Spinal cord (tissue), 10 donors: ENCODE measurements at places on chromosomes 2 and 18. TPM values are rescaled to one million over a fixed set of nuclear protein-coding genes. Genes with fewer than 3 reads are reported as not detected.

- no peaks in the 10 kb centered on the region for H3K36me3 ChIP-seq
- H3K27me3 ChIP-seq, result no peaks in the 10 kb centered on the region
- peaks cover 1% of the 10 kb centered on the region for H3K4me1 ChIP-seq
- H3K27ac ChIP-seq, result no peak overlapping the region
These were observed 9.8 kb upstream of the GNLY start for GRCh38 chr2:85684380-85684779.

The SLC9A4 gene
- 0.06 TPM for total RNA-seq

DNA sequence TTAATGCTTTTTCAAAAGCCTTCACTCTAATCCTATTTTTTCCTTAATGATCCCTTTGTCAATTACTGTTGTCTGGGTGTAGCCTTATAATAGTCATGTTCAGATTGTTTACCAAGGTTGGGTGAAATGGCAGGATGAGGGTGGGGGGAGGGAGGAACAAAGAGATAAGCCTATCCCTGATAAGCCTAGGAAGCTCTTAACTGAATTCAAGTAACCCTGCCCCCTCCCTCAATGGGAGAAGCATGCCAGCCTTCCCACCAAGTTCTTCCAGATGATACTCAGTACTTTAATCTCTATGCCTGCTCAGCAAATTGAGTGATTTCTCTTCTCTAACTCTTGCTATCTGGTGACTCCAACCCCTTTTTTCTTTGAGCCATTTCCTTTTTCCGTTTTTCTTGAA lies 180.3 kb upstream of the ETAA1 start:
- no peak for DNase-seq
- no peaks in the 10 kb centered on the region for H3K27me3 ChIP-seq
- no peak overlapping the region for H3K27ac ChIP-seq
- H3K36me3 ChIP-seq, result no peaks in the 10 kb centered on the region
- H3K4me1 ChIP-seq, result no peaks in the 10 kb centered on the region

The ITGA6 gene
- 95.2 TPM for total RNA-seq

DNA sequence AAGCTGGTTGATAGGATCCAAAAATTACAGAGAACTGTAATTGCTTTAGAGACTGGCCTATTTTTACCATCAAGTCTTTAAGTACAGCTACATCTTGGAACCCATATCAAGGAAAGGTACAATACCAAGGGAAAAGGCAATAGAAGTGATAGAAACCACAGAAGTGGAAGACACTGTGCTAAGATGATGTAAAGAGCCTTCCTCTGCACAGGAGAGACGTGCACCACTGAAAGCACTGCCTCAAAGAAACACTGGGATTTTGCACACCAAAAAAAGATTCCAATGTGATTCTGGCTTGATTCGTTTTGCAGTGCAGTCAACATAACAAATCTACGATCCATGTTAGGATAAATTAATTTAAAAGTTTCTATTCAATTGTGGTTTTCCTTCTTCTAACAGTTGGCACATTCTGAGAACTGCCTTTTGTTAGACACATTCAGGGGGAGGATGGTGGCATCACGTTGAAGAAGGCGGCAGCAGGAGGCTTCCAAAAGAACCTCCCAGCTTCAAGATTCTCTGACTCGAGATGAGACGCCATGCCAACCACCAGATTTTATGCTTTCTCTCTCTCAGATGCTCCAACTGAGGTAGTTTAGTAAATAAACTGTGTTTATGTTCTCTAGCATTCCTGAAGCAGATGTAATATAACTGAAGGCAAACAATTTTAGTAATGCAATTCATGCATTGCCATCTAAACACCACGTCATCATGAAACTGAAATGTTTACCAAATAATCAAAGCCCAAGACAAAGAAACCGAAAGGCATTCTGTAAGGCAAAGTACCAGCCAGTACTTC lies 102.9 kb downstream of the BCL2 start:
- H3K4me3 ChIP-seq, result no peak overlapping the region
- H3K4me1 ChIP-seq, result no peaks in the 10 kb centered on the region
- H3K27me3 ChIP-seq, result no peaks in the 10 kb centered on the region
- H3K36me3 ChIP-seq, result no peaks in the 10 kb centered on the region
- DNase-seq, result no peak

The BOK gene
- 15.5 TPM for total RNA-seq

The PASK gene
- total RNA-seq, result 8.6 TPM

The SP5 gene
- 5.5 TPM for total RNA-seq

DNA sequence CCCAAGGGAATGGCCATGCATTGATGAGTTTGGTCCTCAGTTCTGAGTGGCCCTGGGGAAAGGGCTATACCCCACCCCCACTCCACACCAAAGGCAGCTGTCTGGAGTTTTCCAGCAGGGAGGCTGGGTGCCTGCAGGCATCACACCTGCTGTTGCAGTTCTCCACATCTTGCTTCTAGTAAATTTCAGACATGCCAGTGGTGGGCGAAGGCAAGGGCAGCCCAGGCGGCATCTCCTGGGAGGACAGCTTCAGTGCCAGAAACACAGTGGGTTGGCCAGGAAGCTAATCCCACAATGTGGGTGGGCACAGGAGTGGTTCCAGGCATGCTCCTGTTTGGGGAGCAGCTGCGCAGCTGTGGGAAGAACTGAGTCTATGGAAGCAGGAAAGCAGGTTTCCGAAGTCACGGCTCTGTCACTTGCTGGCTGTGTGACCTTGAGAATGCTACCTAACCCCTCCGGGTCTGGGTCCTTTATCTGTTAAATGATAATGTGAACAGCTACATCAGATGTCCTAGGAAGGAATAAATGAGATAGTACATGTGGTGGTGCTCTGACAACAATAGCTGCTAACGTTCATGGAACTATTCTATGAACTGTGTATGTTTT lies 84.6 kb upstream of the SPTBN1 start:
- peaks cover 10% of the 10 kb centered on the region for H3K4me1 ChIP-seq
- no peaks in the 10 kb centered on the region for H3K36me3 ChIP-seq
- H3K27ac ChIP-seq, result peak overlapping the region; percentile 74
- H3K4me3 ChIP-seq, result no peak overlapping the region
- no peaks in the 10 kb centered on the region for H3K27me3 ChIP-seq

GRCh38 chr2:122883849-122884248 lies 1128.4 kb downstream of the TSN start:
- H3K27me3 ChIP-seq, result no peaks in the 10 kb centered on the region
- no peak for DNase-seq
- no peaks in the 10 kb centered on the region for H3K36me3 ChIP-seq
- no peak overlapping the region for H3K27ac ChIP-seq

DNA sequence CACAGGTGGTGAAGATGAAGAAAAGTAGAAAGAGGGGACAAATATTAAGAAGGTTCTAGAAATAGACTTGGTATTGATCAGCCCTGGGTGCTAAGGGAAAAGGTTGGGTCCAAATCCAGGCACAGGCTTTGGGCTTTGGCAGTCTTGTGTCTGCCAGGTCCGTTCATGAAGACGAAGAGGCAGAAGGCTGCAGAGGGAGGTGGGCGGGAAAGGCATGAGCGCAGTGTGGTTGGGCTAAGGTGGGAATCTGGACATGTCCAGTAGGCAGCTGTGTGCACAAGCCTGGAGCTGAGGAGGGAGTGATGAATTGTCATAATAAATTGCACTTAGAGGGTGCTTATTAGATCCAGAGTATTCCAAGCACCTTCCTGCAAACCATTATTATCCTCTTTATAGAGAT lies 105.7 kb upstream of the TEX51 start:
- H3K27ac ChIP-seq, result no peak overlapping the region
- H3K27me3 ChIP-seq, result no peaks in the 10 kb centered on the region
- H3K4me1 ChIP-seq, result peaks cover 6% of the 10 kb centered on the region
- no peaks in the 10 kb centered on the region for H3K36me3 ChIP-seq
- DNase-seq, result no peak

DNA sequence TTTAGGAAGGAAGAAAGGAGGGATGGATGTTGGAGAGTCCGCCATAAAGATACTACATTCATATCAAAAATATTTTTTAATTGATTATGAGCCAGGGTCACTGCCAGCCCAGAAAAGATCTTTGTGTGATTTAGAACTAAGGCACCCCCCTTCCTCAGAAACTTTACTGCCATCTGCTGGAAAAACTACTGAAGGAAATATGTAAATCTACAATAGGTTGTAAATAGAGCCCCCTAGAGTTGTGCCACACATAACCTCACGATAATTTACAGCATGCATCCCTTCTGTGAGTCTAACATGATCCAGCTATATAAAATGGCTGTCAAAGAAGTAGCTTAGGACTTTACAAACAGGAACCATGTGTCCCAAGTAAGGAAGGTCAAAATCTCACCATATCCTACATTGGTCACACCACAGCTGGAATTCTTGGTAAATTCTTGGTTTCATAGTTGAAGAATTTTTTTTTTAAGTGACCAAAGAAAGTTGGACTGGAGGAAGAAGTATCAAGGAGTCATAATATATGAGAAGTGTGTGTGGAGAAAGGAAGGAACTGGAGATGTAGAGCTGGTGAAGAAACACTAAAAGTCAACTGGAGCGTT lies 152.5 kb downstream of the CYP26B1 start:
- no peak overlapping the region for H3K27ac ChIP-seq
- H3K4me1 ChIP-seq, result no peaks in the 10 kb centered on the region
- DNase-seq, result no peak
- no peak overlapping the region for H3K4me3 ChIP-seq
- H3K27me3 ChIP-seq, result no peaks in the 10 kb centered on the region

- DNase-seq, result no peak
- no peak overlapping the region for H3K27ac ChIP-seq
- peaks cover 12% of the 10 kb centered on the region for H3K4me1 ChIP-seq
- no peaks in the 10 kb centered on the region for H3K27me3 ChIP-seq
These were observed 148.2 kb downstream of the NDUFA10 start for GRCh38 chr2:239876948-239877289.

GRCh38 chr2:236715077-236715476 lies 145.5 kb downstream of the ACKR3 start:
- H3K27me3 ChIP-seq, result peaks cover 3% of the 10 kb centered on the region
- no peak overlapping the region for H3K27ac ChIP-seq
- no peak for DNase-seq
- no peaks in the 10 kb centered on the region for H3K36me3 ChIP-seq
- no peak overlapping the region for H3K4me3 ChIP-seq

GRCh38 chr18:79597831-79598632 lies 81.6 kb upstream of the CTDP1 start:
- no peaks in the 10 kb centered on the region for H3K36me3 ChIP-seq
- H3K27me3 ChIP-seq, result no peaks in the 10 kb centered on the region

The INHA gene
- total RNA-seq, result 0.10 TPM

DNA sequence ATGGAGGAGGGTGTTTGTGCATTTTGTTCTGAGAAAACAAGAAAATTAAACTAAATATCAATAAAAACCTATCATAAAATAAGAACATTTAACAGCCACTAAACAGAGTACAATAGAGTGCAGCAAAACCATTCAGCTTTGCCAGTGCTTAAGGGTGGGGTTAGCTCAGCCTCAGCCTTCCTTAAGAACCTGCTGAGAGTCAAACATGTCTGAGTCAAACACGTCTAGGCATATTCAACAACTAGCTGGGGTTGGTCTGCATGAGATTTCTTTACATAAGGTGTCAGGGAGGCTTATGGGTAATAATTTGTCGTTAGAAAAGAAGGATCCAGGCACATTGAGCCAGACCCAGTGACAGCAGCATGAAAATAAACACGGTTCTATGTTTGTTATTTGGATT lies 298.2 kb downstream of the SP3 start:
- no peaks in the 10 kb centered on the region for H3K36me3 ChIP-seq
- peaks cover 4% of the 10 kb centered on the region for H3K4me1 ChIP-seq
- DNase-seq, result no peak
- H3K27me3 ChIP-seq, result no peaks in the 10 kb centered on the region

DNA sequence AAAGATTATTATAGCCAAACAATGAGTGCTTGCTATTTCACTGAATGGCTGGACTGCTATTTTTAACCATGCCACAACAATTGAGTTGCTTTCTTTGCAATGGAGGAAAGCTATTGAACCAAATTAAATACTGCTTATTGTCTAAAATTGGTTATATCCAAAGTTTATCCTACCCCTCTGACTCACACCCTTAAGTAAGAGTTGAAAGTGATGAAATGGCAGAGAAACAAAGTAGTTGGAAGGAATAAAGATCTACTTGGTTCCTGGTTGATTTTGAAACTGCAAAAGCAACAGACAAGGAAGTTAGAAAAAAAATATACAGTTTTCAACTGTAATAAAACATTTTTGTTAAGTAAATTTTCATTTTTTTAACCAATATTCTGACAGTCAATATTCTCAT lies 47.5 kb downstream of the EML4 start:
- H3K4me1 ChIP-seq, result no peaks in the 10 kb centered on the region
- no peaks in the 10 kb centered on the region for H3K36me3 ChIP-seq
- DNase-seq, result no peak
- H3K4me3 ChIP-seq, result no peak overlapping the region
- no peaks in the 10 kb centered on the region for H3K27me3 ChIP-seq
- no peak overlapping the region for H3K27ac ChIP-seq

DNA sequence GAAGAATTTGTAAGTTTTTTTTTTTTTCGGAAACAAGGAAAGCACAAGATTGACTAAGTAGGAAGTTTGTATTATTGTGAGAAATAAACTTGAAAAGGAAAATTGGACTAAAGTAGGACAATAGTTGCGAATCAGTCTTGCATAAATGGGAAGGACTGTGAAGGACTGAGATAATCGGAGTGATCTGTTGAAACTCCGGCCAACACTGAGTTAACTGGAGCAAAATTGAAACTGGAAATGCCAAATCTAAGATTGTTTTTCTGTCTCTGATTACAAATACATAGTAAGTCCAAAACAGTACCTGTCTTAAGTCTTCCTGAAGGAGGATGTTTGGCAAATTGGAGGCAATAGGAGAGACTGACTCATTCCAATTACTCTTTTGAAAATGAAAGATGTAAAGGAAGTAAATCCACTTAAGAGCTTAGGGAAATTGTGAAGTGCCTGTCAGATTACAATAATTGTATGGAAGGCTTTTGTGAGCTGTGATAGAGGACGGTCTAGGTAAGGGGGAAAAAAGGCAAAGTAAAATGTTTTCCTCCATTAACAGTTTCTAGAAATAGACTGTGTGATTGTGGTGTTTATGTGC lies 204.9 kb upstream of the CYRIA start:
- no peaks in the 10 kb centered on the region for H3K4me1 ChIP-seq
- H3K36me3 ChIP-seq, result no peaks in the 10 kb centered on the region
- no peak overlapping the region for H3K4me3 ChIP-seq
- no peak overlapping the region for H3K27ac ChIP-seq

DNA sequence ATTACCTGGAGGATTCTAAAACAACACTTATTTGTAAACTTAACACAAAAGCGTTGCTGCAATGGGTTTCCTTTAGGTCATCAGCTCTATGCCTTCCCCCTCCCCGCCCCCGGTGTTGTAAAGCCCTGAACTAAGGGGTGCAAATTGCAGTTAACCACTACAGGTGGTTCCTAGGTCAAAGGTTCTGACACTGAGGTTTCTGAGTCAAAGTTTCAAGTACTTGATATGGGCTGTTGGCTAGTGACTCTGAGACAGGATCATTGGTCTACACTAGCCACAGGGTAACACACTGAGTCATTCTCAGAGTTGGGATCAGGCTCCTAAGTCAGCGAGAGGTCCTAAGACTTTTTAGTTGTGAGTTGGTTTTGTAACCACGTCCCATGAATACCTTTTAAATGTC lies 15.4 kb downstream of the IL1B start:
- H3K4me3 ChIP-seq, result no peak overlapping the region
- no peak for DNase-seq
- H3K27me3 ChIP-seq, result no peaks in the 10 kb centered on the region
- H3K27ac ChIP-seq, result no peak overlapping the region

- H3K27ac ChIP-seq, result no peak overlapping the region
- DNase-seq, result no peak
- H3K36me3 ChIP-seq, result no peaks in the 10 kb centered on the region
- H3K4me1 ChIP-seq, result no peaks in the 10 kb centered on the region
These were observed 90.7 kb downstream of the WDPCP start for GRCh38 chr2:63497576-63497975.
